HuH-7 (cell line): ENCODE measurements at places on chromosomes 6 and 20.
A peak's percentile ranks its signal among the peaks of the same experiment; 100 is the strongest.

GRCh38 chr6:149211046-149211571 is 106.4 kb upstream of the TAB2 start:
- DNase-seq = no peak

GRCh38 chr6:156279261-156279969 is 497.8 kb upstream of the ARID1B start:
- DNase-seq = no peak

GRCh38 chr20:22691369-22692118 is 107.2 kb upstream of the FOXA2 start:
- peak; percentile 85 for DNase-seq

GRCh38 chr20:51220293-51220706 is 197.4 kb upstream of the KCNG1 start:
- peak; percentile 52 for DNase-seq
